ENCODE measurements at places on chromosomes 16 and 17.

- DNase-seq: no peak
Observed at GRCh38 chr16:2592786-2593185, 55.0 kb downstream of the PDPK1 start.

DNA sequence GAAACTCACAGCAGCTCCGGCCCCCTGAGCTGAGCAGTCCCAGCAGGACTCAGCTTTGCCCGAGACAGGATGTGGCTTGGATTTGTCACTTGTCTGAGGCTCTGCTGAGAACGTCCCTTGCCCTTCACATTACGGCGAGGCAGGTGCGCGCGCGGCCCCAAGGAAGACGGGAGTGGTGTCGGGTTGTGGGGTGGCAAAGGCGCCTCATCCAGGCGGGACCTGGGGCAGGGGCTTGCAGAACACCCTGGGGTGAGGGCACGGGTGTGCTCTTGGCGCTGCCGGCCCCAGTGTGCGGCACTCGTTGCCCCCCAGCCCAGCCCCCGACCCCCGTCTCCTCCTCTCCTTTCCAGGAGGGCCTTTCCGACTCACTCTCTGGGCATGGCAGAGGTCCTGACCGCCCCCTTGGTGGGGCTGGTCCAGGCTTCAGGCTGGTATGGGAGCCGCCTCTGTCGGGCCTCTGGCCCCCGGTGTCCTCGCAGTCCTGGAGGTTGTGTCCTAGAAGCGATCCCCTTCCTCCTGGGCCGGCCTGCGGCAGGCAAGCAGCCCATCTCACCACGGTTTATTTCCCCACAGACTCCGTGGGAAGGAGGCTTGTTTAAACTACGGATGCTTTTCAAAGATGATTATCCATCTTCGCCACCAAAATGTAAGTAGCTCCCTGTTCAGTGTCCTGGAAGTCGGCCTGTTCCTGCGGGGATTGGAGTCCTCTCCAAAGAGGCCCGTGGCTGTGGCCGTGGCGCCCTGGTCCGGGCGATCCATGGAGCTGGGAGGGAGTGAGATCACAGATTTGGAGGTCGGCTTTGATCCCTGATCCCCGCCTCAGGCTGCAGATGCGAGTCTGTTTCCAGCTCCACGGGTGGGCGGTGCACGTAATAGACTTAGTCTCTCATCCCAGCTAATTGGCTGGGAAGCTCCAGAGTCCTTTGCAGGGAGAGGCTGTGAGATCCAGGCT, 5.9 kb downstream of the UBE2I start:
- DNase-seq: no peak

DNA sequence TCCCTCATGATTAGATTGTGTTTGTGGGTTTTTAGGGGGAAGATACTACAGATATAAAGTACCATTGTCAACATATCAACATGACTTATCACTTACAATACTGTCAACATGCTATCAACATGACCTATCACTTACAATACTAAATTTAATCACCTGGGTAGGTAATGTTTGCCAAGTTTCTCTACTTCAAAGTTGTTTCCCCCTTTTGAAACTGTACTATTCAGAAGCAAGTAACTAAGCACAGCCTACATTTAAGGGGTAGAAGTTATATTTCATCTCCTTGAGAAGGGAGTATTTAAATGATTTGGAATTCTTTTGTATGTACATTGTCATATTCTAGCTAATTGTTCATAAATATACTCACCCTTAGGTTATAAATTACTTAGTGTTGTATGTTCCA, 68.7 kb downstream of the TRIM37 start:
- DNase-seq: no peak

DNA sequence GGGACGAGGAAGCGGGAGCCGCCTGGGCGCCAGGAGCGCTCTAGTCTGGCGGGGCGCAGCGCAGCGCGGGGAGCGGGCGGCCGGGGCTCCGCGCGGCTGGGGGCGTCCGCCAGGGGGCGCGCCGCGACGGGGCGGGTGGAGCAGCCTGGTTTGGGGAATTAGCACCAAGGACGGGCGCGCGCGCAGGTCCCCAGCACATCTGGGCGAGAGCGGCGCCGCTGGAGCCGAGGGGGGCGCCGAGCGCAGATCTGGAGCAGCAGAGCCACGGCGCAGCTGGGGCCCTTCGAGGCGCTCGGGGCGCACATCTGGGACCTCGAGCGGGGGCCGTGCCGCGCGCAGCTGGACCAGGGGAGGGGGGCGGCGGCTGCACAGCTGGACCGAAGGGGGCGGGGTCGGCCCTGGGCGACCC, at the start of gene NXPH3:
Gene NXPH3 (plus strand): TSS at position 193 of the 409 bp plus-strand sequence. CDS start 349 bp downstream, outside the sequence.
- no peak for DNase-seq

DNA sequence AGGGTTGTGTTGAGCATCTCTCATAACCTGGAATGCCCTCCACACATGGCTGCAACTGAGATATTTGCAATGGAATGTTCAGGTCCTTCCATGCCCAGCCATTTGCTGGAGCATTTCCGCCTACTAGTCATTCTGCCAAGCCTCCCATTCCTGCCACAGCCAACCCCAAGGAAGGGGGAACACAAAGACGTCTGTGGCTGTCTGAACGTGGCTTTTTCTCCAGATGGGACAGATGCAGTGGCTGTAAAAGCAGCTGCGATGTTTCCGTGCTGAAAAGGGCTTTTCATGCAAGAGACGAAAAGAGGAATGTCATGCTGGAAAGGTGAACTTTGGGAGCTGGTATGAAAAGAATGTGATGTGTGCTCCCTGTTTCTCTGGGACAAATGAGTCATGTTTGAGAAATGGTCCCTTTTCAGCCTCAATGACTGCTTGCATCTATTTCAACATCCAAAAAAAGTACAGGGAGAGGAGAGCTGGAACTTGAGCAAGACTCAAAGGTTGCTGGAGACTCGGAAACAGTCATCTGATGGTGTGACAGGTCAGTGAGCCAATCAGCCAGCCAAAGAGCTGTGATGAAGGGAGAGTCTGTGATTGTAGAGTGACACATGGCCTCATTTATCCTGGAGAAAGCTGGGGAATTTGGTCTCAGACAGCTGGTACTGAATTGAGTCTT, 208.9 kb downstream of the SHISA9 start:
- DNase-seq: no peak

GRCh38 chr17:78432226-78433012, 54.0 kb downstream of the PGS1 start:
- DNase-seq: no peak

- no peak for DNase-seq
Observed at GRCh38 chr17:12790249-12791106, 1.2 kb downstream of the ARHGAP44 start.

DNA sequence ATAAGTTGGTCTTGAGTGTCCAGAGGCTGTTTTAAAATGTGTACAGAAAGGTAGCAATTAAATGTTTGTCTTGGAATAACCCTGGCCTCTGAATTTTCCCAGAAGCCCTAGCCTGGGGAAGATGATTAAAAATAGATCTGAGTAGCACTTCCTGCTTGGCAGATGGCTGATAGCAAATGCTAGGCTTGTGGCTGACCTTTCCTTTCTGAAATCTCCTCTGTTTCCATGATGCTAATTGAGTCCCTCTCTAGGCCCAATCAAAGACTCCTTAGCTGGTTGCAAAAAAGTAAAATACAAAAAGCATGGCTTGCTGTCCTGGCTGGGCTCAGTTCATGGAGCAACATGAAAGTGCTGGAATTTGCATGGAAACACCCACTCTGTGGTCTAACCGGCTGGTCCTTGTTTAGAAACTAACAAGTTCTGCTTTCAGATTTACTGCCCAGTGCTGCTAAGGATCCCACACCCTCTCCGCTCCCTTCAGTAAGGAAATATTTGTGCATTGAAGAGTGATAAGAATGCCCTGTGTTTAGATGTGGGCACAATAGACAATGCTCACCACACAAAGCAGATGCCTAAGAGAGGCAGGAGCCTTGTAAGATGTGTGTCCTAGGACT, 40.8 kb downstream of the YPEL2 start:
- no peak for DNase-seq

- DNase-seq: no peak
Observed at GRCh38 chr17:73788111-73788510, 143.9 kb upstream of the SDK2 start.

- DNase-seq: no peak
Observed at GRCh38 chr16:17718495-17718894, 247.7 kb upstream of the XYLT1 start.

- DNase-seq: no peak
Observed at GRCh38 chr16:49828533-49829267, 27.2 kb downstream of the ZNF423 start.

DNA sequence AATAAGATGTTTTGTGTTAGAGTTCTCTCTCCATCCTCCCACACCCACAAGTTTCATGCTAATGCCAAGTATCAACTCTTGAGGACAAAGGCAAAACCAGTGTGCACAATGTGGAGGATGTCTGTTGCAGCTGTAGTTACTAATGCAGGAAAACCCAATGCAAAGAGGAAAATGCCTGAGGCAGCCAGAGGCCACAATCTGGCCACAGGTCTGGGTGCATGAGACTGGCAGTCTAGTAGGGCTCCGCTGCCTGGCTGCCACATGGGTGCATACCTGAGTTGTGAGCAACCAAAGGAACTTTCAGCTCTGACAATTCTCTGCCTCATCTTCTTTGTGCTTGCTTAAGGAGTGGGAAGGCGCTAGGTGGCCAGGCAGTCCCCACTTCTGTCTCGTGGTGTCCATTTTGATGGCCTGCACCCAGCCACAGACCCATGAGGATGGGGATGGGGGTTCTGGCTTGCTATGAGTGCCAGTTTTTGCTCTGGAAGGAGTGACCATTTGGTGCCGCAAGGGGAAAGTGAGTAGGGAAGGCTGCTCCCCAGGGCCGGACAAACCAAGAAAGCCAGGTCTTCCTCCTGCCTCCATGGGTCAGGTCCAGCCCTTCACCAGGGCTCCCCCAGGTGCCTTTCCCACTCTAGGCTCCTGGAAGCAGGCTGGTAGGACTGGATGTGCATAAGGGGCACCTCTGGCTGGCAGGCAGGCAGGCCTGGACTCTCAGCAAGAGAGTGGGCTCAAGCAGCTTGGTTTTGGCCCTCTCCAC, 4.2 kb upstream of the GFOD2 start:
- DNase-seq: no peak

GRCh38 chr17:74206332-74206818, 2.9 kb downstream of the RPL38 start:
- DNase-seq: no peak

GRCh38 chr17:72361892-72362291, 241.1 kb downstream of the SOX9 start:
- no peak for DNase-seq

GRCh38 chr17:70924776-70925175, 755.4 kb downstream of the KCNJ2 start:
- no peak for DNase-seq

- no peak for DNase-seq
Observed at GRCh38 chr16:31532896-31533295, 5.2 kb downstream of the AHSP start.

DNA sequence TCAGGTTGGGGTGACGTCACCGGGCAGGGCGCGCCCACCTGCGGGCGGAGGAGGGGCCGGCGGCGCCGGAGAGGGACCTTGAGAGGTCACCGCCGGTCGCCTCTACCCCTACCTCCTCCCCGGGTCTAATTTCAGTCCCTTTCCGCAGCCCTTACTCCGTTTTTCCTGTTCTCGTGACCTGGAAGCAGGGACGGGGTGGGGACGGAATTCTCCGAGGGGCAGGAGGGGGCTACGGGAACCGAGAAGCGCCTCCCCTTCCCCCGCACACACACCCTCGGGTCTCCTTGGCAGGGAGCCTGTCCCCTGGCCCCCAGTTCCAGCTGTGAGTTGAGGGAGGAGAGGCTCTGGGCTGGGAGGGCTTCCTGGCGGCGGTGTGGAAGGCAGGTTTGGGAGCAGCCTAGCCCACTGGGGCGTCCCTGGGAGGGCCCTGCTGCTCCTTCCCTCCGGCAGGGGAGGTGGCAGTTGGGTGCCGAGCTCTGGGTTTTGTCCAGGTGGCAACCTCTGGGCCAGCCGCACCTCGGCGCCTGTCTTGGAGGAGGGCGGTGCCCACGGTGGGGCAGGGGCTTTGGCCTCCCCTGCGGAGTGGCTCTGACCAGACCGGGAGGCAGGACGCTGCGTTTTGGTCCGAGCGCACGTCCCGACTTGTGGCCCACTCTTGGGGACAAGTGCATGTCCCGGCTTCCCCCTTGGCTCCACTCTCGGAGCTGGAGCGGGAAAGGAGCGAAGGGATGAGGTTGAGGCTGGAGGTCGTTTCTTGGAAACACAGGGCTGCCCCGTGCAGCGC, 773 bp downstream of the SYNGR3 start:
- no peak for DNase-seq

- no peak for DNase-seq
Observed at GRCh38 chr16:10514369-10515055, 65.9 kb downstream of the EMP2 start.

DNA sequence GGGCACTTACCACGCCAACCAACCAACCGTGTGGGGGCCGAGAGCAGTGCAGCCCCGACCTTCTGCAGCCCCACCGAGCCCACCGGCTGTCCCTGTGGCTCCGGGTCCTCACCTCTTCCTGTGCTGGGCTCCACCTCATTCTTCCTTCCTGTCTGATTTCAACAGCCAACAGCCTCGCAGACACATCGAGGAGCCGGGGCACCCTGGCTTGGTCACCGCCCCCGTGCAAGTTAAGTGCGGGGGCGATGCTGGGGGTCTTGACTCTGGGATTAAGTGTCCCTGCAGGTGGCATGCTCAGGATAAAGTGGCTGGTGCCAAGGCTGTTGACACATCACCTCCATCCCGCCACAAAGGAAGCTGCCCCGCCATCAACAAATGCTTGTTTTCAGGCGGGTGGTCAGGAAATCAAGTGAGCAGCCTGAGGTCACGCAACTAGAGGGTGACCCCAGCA, at the start of gene NLRC3:
Gene NLRC3 (minus strand): TSS at position 102 of the 451 bp plus-strand sequence. CDS start 12,367 bp downstream, outside the sequence.
- no peak for DNase-seq

DNA sequence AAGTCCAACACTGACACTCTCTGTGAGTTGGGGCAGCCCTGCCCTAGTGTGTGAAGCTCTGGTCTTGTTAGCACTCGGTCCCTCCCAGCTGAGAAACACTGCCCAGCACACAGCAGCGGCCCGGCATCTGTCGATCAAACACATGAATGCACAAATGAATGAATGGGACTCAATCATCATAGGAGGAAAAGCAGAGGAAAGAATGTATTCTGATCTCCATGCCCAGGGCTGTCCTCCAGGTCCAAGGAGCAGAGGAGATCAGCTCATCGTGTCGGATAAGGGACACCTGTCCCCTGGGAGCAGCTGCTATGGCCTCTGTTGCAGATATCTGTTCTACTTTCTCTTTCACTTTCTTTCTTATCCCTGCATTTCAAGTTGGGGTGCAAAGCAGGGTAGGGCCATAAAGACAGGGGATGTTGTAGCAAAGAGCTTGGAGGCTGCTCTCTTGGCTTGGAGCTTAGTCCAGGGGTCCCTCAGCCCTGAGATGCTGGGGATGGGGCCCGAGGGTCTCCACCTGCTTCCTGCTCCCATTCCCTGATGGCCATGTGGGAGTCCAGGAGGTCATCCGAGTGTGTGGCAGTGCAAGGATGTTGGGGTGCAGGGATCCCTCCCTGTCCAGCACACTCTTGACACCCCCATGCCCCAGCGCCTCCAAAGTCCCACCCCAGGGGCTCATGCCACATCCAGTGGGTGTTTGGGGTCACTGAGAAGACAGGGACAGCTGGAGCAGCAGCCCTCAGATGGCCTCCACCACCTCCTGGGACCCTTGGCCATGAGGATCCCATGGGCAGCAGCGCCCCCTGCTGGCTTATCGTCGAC, 88.2 kb downstream of the IRF8 start:
- no peak for DNase-seq

GRCh38 chr16:46717692-46718091, 28.2 kb downstream of the ORC6 start:
- DNase-seq: no peak

GRCh38 chr17:72677714-72678390, 414.6 kb downstream of the SLC39A11 start:
- no peak for DNase-seq
